ENCODE measurements at places on chromosomes 1 and 21. TPM values are rescaled to one million over a fixed set of nuclear protein-coding genes. Genes with fewer than 3 reads are reported as not detected.

TEDDM1 gene
- total RNA-seq: not detected

TRIM45 gene
- 0.84 TPM for total RNA-seq

DNALI1 gene
- not detected for total RNA-seq

PADI2 gene
- not detected for total RNA-seq

LRRIQ3 gene
- total RNA-seq: 2.9 TPM

ALX3 gene
- not detected for total RNA-seq

OPTC gene
- not detected for total RNA-seq

AMIGO1 gene
- 4.0 TPM for total RNA-seq

DEPDC1 gene
- total RNA-seq: 11.7 TPM

TEKT2 gene
- not detected for total RNA-seq

KCNJ9 gene
- 0.04 TPM for total RNA-seq

SPRR2F gene
- not detected for total RNA-seq

PLA2G5 gene
- not detected for total RNA-seq

ZNF678 gene
- total RNA-seq: 8.2 TPM

SH3BP5L gene
- total RNA-seq: 20.1 TPM

FCGR1A gene
- not detected for total RNA-seq

WDR64 gene
- not detected for total RNA-seq

TMCO1 gene
- 102 TPM for total RNA-seq

FOXD2 gene
- 0.22 TPM for total RNA-seq

NBPF10 gene
- total RNA-seq: 0.85 TPM
